Gastroesophageal sphincter (tissue), 4 donors: ENCODE measurements at places on chromosomes 12 and 14. TPM values are rescaled to one million over a fixed set of nuclear protein-coding genes. Genes with fewer than 3 reads are reported as not detected.

Gene OAS2
- total RNA-seq = 6.7 TPM

Gene OR4E2
- not detected for total RNA-seq

Gene LRTM2
- total RNA-seq = not detected

Gene RHEBL1
- total RNA-seq = not detected
